ENCODE measurements at places on chromosomes 1 and 21. TPM values are rescaled to one million over a fixed set of nuclear protein-coding genes. Genes with fewer than 3 reads are reported as not detected.
A peak's percentile ranks its signal among the peaks of the same experiment; 100 is the strongest.

The SPRR5 gene
- total RNA-seq = not detected

- no peaks in the 10 kb centered on the region for H3K36me3 ChIP-seq
- peaks cover 2% of the 10 kb centered on the region for H3K27me3 ChIP-seq
- H3K4me1 ChIP-seq = no peaks in the 10 kb centered on the region
- H3K27ac ChIP-seq = no peak overlapping the region
Measured at GRCh38 chr21:28550057-28550825, 442.4 kb downstream of the LTN1 start.

DNA sequence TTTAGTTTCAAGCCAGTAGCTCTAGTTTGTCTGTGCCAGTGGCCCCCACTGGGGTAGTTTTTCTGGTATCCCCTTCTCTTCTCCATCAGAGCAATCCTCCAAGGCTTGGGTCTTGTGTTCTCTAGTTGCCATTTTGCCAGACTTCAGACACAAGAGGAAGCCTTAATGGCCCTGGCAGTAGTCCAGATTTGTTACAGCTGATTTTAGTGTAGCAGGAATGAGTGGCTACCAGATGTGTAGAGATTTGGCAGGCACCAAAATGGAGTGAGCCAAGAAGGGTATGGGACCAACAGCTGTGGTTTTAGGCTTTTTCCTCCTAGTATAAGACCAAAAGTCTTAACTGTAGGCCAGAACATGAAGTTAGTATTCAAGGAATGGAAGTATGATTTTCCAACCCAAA lies 56.8 kb downstream of the ACP6 start:
- no peaks in the 10 kb centered on the region for H3K27me3 ChIP-seq
- H3K4me3 ChIP-seq = no peak overlapping the region
- peaks cover 16% of the 10 kb centered on the region for H3K4me1 ChIP-seq
- H3K27ac ChIP-seq = no peak overlapping the region
- DNase-seq = no peak

The SPATA17 gene
- total RNA-seq = not detected

DNA sequence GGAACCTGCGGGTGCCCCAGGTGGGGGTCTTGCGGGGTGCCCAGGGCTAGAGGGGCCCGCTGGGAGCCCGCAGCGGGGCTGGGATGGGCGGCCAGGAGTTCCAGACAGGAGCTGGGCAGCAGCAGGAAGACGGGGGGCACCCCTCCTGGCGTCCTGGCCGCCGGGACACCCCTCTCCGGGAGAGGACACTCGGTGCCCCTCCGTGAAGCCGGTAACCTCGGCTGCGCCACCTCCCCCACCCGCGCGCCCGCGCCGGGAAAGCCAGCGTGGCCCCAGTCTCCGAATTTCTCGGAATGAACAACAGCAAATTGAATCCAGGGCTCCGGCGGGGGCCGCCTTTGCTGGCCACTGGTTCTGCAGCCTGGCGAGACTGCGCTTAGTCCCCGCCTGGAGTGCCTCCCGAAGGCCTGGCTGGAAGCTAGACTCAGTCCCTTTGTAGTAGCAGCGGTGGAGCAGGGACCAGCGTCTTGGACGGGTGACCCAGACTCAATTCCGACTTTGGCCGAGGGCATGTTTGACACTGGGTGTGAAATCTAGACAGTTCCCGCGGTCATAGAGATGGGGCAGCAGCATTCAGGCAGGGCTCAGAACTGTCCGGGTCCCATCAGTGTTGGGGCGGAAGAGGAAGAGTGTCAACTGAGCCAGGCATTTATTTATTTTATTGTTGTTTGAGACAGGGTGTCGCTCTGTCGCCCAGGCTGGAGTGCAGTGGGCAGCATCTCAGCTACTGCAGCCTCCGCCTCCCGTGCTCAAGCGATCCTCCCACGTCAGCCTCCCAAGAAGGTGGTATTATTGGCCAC lies 773 bp downstream of the IFNGR2 start:
- peaks cover 50% of the 10 kb centered on the region for H3K4me1 ChIP-seq
- H3K36me3 ChIP-seq = peaks cover 2% of the 10 kb centered on the region
- DNase-seq = no peak
- H3K27ac ChIP-seq = peak overlapping the region; percentile 92
- peak overlapping the region; percentile 93 for H3K4me3 ChIP-seq

GRCh38 chr1:245537992-245538391 lies 383.2 kb downstream of the KIF26B start:
- H3K27ac ChIP-seq = no peak overlapping the region
- H3K27me3 ChIP-seq = no peaks in the 10 kb centered on the region
- no peak overlapping the region for H3K4me3 ChIP-seq
- peaks cover 15% of the 10 kb centered on the region for H3K36me3 ChIP-seq
- no peak for DNase-seq
- peaks cover 3% of the 10 kb centered on the region for H3K4me1 ChIP-seq

The VWA5B1 gene
- total RNA-seq = not detected

DNA sequence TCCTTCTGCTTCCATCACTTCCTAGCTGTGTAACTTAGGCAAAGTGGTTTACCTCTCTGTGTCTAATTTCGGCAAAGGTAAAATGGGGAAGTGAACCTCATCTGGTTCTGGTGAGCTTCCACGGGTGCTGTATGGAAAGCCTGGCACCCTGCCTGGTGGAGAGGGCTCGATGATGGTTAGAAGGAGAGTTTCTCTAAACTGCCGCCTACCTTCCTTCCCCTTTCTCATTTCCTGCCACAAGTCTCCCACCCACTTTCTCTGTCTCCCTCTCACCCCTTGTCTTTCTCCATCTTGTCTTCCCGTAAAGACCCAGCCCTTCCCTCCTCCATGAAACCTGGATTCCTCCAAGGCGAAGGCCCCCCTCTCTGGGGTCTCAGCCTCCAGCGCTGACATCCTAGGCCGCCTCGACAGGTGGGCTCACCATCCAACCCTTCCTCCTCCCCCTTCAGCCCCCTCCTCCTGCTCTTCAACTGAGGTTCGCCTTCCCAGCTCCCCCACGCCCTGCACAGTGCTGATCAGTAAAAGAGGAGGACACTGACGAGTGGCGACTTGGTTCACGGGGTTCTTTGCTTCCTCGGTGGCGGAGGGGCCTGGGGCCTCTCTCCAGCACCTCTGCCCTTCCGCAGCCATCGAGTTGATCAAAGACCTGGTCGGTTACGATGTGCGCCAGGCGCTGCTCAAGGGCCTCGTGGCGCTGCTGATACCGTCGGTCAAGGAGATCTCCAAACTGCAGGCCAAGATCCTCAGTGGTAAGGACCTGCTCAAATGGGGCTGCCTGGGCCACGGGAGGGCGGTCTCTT lies 7.3 kb downstream of the RNU5D-1 start:
- peaks cover 8% of the 10 kb centered on the region for H3K4me1 ChIP-seq
- no peaks in the 10 kb centered on the region for H3K36me3 ChIP-seq
- no peaks in the 10 kb centered on the region for H3K27me3 ChIP-seq
- DNase-seq = no peak
- no peak overlapping the region for H3K27ac ChIP-seq

DNA sequence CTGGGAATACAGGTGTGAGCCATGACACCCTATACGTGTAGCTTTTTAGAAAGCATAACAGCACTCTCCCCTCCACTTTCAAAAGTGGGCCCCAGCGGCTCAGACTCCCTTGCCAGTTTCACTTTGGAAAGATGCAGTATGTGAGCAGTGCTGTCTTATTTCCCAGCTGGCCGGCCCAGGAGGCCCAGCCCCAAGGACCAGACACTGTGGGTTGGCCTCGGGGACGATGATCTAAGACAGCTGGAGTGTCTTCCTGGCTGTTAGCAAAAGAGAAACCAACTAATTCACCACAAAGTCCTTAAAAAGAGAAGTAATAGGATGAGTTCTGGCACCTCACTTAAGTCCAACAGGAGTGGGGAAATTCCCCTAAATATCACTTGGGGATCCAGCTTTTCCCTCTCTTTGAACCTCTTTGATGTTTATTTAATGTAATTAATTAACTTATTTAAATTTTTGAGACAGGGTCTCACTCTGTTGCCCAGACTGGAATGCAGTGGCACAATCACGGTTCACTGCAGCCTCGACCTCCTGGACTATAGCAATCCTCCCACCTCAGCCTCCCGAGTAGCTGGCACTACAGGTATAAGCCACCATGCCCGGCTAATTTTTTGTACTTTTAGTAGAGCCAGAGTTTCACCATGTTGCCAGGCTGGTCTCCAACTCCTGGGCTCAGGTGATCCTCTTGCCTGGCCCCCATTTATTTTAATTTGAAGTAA lies 17.6 kb upstream of the CLIC4 start:
- H3K27me3 ChIP-seq = no peaks in the 10 kb centered on the region
- no peak for DNase-seq
- peak overlapping the region; percentile 28 for H3K4me3 ChIP-seq
- peak overlapping the region; percentile 86 for H3K27ac ChIP-seq

DNA sequence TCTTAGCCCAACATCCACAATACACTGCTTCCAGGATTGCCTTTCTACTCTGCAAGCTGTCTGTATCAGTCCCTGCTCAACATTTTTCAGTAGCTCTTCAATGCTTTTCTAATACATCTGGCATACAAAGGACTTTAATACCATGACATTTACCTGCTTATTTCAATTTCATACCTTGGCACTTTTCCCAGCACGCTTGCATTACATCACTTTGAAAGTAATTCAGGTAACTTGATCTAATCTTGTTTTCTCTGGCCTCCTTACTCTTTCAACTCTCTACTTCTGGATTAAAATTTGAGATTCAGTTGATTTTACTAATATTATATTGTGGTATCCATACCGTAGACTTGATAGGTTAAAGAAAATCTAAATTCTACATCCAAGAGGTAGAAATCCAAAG lies 103.0 kb downstream of the PTGS2 start:
- no peak overlapping the region for H3K27ac ChIP-seq
- H3K36me3 ChIP-seq = no peaks in the 10 kb centered on the region
- no peaks in the 10 kb centered on the region for H3K27me3 ChIP-seq
- H3K4me1 ChIP-seq = peaks cover 11% of the 10 kb centered on the region
- no peak for DNase-seq

- no peaks in the 10 kb centered on the region for H3K27me3 ChIP-seq
- peak overlapping the region; percentile 74 for H3K27ac ChIP-seq
- H3K4me1 ChIP-seq = peaks cover 43% of the 10 kb centered on the region
- no peaks in the 10 kb centered on the region for H3K36me3 ChIP-seq
- no peak overlapping the region for H3K4me3 ChIP-seq
- peak; percentile 78 for DNase-seq
Measured at GRCh38 chr1:7389201-7389905, 381.7 kb upstream of the VAMP3 start.

The BMP8B gene
- 0.07 TPM for total RNA-seq

GRCh38 chr1:11650331-11650991 lies 3.8 kb downstream of the FBXO2 start:
- peaks cover 8% of the 10 kb centered on the region for H3K27me3 ChIP-seq
- H3K27ac ChIP-seq = no peak overlapping the region
- no peak for DNase-seq
- peaks cover 1% of the 10 kb centered on the region for H3K36me3 ChIP-seq
- H3K4me1 ChIP-seq = peaks cover 10% of the 10 kb centered on the region

The S100A9 gene
- total RNA-seq = not detected

DNA sequence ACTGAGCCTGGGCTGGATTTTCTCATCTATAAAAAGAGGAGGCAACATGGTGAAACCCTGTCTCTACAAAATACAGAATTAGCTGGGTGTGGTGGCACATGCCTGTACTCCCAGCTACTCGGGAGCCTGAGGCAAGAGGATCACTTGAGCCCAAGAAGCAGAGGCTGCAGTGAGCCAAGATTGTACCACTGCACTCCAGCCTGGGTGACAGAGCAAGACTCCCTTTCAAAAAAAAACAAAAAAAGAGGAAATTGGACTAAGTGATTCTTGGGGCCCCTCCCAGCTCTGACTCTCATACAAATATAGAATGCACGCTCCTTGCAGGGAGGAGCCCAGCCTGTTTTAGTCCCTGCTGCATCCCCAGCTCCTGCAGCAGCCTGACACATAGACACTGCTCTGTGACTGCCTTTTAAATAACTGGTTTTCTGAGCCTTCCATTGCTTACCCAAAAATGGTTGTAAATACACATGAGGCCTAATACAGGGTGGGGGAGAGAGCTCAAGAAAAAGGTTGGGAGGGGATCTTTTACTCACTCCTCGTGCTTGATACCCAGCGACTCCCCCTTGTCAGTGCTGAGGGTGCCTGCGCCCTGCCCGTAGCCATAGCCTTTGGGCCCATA lies 17.2 kb downstream of the CSRP1 start:
- H3K4me1 ChIP-seq = peaks cover 79% of the 10 kb centered on the region
- H3K27me3 ChIP-seq = no peaks in the 10 kb centered on the region
- H3K36me3 ChIP-seq = no peaks in the 10 kb centered on the region
- H3K27ac ChIP-seq = peak overlapping the region; percentile 81

GRCh38 chr1:237556911-237557310 lies 333.8 kb downstream of the ZP4 start:
- no peaks in the 10 kb centered on the region for H3K36me3 ChIP-seq
- DNase-seq = no peak
- no peak overlapping the region for H3K27ac ChIP-seq
- H3K4me3 ChIP-seq = no peak overlapping the region
- H3K27me3 ChIP-seq = peaks cover 36% of the 10 kb centered on the region

The B4GALT2 gene
- 99.4 TPM for total RNA-seq

The LCE2B gene
- total RNA-seq = not detected

DNA sequence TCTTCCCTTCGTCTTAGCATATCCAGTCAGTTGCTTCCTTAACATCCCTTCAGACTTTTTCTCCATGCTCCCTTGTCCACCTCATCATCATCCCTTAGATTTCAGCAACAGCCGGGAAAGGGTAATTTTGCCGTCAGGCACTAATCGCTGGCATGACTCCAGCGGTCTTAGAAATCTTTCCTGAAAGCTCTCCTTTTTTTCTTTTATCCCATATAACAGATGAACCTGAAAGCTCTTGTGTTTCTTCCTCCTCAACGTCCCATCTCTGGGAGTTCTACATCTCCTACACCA lies 10.4 kb upstream of the BOLA1 start:
- no peak for DNase-seq
- no peaks in the 10 kb centered on the region for H3K27me3 ChIP-seq
- no peaks in the 10 kb centered on the region for H3K36me3 ChIP-seq

The KIF21B gene
- total RNA-seq = 2.6 TPM

DNA sequence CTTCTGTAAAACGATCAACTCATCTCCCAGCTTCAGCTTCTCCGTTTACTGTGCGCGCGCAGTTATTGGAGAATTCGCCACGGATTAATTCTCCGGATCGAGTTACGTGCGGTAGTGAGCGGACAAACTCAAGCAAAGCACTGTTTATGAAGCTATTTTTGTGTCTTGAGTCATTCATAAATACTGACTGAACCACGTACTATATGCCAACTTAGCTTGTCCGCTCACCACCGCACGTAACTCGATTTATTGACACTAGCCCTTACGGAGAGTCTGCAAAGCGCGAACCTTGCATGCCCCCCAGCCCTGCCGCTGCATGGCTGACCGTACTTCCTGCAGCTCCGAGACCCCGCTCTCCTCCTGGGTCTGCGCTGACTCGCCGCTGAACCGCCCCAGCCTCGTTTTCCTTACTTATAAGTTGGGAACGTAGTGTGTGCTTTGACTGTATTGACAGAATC lies 773 bp downstream of the CHD1L start:
- peak overlapping the region; percentile 88 for H3K4me3 ChIP-seq
- H3K4me1 ChIP-seq = peaks cover 39% of the 10 kb centered on the region
- no peak for DNase-seq
- H3K27me3 ChIP-seq = no peaks in the 10 kb centered on the region

DNA sequence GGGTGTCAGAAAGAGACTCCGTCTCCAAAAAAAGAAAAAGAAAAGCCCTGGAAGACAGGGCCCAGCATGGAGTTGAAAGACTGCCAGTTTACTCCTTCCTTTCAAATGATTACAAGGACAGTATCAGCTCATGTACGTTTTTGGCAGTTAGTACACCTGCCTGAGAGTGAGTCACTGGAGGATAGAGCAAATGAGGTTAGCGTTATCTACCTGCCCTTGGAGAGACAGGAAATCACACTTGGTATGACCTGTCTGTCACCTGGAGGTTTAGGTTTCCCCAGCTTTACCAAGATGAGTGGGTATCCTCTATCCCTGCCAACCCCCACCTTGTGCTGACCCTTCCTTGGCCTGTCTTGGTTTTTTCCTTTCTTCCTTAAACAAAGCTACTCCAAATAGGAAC lies 96.8 kb upstream of the BMP8A start:
- no peak overlapping the region for H3K4me3 ChIP-seq
- H3K27ac ChIP-seq = peak overlapping the region; percentile 85
- peaks cover 2% of the 10 kb centered on the region for H3K36me3 ChIP-seq
- H3K4me1 ChIP-seq = peaks cover 85% of the 10 kb centered on the region
- H3K27me3 ChIP-seq = no peaks in the 10 kb centered on the region

The TINAGL1 gene
- total RNA-seq = 4.7 TPM
